K562 (cell line): ENCODE measurements at places on chromosomes 2 and 18.

GRCh38 chr2:150143087-150143536 is 344.4 kb downstream of the RND3 start:
- DNase-seq = no peak

DNA sequence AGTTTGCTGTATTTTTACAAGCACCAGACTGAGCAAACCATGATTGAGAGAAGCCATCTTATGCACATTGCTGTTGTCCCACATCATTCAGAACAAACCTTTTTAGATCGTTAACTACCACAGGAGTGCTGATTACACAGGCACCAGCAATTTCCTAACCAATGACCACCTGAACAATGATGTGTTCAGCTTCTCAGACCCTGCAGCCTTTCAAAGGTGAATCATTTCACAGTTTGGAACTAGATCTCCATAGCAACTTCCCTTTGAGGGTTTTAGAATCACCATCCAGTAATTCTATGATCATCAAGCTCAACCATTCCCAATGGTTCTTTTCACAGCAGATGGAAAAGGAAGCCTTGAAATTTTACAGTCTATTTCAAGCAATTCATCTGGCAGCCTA is 71.4 kb downstream of the OLA1 start:
- no peak for DNase-seq

- no peak for DNase-seq
Observed at GRCh38 chr2:60067006-60067405, 486.4 kb downstream of the BCL11A start.

DNA sequence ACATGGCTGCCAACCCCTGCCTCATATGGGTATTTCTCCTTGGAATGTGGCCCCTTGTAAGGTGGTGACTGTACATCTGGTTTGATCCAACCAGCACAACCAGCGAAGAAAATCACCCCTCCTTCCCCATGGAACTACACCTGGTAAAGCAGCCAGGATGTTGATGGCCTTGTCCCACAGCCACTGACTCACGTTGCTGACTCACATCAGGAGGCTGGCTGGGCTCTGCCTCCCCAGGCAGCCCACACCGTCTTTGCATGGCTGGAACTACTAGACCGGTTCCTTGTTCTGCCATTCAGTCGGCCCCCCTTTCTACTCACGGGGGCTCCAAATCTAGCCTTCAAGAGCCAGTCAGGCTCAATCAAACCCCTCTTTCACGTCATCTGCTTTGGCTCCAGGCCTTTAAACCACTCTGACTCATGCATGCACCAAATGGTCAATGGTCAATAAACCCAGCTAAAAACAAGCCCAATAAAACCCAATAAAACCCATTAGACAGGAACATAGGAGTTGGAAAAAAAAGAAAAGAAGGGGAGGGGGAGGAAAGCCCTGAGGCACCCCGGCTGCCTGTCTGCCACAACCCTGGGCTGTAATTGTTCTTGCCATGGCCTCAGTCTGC is 114.8 kb downstream of the PLB1 start:
- peak; percentile 30 for DNase-seq

DNA sequence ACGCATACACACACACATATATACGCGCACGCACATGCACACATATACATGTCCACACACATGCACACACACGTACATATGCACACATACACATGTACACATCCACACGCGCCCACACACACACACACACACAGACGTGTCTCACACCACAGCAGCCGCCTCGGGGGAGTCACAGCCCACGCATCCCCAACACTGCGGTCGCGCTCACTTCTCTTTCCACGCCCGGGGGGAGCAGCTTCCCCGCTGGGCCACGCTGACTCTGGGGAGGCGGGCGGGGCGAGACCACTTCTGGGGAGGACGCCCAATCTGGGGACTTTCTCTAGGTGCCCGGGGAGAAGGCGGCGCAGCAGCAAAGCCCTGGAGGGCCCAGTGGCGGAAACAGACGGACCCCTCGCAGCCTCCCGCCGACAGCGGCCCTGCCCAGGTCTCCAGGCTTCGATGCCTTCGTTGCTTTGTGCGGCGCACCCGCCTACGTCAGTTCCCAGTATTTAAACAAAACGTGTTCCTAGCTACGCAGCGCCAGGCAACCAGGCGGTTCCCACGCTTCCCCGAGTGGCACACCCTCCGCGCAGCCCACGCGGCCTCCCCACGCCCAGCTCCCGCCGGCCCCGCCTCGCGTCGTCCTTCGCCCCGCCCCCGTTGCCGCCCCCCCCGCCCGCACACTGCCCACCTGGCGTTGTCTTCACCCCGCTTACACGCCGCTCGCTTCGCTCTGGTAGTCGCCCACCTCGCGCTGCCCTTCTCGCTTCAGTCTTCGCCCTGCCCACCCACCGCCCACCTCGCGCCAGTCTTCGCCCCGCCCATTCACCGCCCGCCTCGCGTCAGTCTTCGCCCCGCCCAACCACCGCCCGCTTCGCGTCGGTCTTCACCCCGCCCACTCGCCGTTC is 810 bp upstream of the RBFA start:
- no peak for DNase-seq
